ENCODE measurements at places on chromosomes 1 and 21. TPM values are rescaled to one million over a fixed set of nuclear protein-coding genes. Genes with fewer than 3 reads are reported as not detected.

DNA sequence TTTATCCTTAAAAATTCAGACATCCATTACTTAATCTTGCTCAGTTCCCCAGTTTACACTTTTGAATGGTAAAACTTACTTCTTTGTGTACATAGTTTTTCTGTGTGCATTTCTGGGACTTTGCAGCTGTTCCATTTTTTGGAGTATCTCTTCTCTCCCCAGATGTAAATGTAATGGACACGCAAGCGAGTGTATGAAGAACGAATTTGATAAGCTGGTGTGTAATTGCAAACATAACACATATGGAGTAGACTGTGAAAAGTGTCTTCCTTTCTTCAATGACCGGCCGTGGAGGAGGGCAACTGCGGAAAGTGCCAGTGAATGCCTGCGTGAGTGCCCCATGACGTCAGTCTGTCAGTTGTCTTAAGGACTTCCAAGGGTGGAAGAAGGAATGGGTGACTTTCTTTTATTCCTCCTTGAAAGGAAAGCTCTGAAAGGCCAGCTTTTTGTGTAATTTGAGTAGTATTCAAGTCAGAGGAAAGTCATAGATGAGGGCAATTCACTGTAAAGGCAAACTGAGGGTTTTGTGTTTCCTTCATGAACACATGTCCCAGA is 75.7 kb upstream of the LAMC2 start:
- no peak for DNase-seq

DNA sequence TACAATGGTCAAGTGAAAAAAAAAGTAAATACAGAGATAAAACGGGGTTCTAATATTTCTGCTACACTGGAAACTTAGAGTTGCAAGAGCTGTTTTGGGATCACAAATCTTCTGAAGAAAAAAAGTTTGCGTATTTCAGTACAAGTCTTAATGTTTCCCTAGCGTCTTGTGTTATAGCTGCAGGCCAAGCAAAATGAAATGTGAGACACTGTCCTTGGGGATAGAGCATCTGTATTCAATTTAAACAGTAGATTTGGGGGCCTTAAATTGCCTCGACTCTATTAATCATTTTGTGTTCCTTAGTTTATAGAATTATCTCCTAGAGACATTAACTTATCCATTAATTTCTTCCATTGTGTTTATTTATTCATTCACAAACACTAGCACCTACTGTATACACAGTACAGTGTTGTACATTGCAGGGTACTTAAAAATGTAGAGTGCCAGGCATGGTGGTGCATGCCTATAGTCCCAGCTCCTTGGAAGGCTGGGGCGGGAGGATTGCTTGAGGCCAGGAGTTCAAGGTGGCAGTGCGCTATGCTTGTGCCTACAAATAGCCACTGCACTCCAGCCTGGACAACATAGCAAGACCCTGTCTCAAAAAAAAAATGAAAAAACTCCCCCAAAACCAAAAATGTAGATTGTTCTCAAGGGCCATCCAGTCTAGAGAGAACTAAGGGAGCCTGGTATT is 7.9 kb downstream of the DISC1 start:
- no peak for DNase-seq

DNA sequence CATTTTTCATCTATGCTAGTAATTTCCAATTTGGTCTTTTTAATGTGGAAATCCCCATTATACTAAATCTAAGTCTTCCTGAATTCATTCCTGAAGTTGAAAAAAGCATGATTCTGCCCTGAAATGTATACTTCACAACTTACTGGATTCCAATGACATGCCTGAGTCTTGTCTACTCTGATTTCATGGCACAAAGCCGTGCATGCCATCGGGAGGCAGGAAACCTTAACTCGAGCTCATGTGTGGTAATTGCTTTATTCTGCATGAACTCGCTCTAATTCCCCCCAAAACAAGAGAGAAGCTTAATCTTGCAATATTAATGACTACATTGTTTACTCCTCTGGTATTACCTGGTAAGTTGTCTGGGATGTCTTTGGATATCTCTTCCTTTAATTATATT is 39.6 kb upstream of the PBX1 start:
- no peak for DNase-seq

GRCh38 chr1:92843429-92844352 is 11.9 kb downstream of the RPL5 start:
- DNase-seq = no peak

DNA sequence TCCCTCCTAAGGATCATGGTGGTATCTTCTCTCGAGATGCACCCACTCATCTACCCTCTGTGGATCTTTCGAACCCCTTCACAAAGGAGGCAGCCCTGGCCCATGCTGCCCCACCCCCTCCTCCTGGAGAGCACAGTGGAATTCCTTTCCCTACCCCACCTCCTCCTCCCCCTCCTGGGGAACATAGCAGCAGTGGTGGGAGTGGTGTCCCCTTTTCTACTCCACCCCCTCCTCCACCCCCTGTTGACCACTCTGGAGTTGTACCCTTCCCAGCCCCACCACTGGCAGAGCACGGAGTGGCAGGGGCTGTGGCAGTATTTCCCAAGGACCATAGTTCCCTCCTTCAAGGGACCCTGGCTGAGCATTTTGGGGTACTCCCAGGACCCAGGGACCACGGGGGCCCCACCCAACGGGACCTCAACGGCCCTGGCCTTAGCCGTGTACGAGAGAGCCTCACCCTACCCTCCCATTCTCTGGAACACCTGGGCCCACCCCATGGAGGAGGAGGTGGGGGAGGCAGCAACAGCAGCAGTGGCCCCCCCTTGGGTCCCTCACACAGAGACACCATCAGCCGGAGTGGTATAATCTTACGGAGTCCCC is 14.5 kb upstream of the TARS2 start:
- no peak for DNase-seq

- DNase-seq = peak; percentile 84
Measured at GRCh38 chr1:84781946-84782771, 91.9 kb upstream of the SSX2IP start.

GRCh38 chr1:220787069-220787619 is 431 bp downstream of the MTARC1 start:
- no peak for DNase-seq

GRCh38 chr1:5979536-5980313 is 12.5 kb downstream of the NPHP4 start:
- no peak for DNase-seq

LAD1 gene
- total RNA-seq = 1.9 TPM

FAM3B gene
- not detected for total RNA-seq

OR2T2 gene
- total RNA-seq = not detected

CRP gene
- total RNA-seq = not detected

LCA5L gene
- total RNA-seq = 0.83 TPM
